NCI-H82 (cell line): ENCODE measurements at places on chromosomes 3 and 15.
A peak's percentile ranks its signal among the peaks of the same experiment; 100 is the strongest.

DNA sequence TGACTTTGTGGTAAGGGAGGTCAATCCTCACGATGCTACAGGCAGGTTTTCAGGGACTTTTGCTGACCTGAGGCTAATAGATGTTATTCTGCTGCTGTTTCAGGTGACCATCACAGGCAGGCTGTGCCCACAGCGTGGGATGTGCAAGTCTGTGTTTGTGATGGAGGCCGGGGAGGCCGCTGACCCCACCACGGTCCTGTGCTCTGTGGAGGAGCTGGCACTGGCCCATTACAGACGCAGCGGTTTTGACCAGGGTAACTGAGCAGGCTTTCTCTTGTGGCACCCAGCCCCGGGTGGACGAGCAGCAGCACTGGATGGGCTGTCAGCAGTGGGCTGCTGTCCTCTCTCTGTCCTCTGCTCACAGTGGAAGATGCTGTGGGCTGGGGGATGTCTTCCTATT is 22.0 kb downstream of the FAN1 start:
- DNase-seq, result no peak

DNA sequence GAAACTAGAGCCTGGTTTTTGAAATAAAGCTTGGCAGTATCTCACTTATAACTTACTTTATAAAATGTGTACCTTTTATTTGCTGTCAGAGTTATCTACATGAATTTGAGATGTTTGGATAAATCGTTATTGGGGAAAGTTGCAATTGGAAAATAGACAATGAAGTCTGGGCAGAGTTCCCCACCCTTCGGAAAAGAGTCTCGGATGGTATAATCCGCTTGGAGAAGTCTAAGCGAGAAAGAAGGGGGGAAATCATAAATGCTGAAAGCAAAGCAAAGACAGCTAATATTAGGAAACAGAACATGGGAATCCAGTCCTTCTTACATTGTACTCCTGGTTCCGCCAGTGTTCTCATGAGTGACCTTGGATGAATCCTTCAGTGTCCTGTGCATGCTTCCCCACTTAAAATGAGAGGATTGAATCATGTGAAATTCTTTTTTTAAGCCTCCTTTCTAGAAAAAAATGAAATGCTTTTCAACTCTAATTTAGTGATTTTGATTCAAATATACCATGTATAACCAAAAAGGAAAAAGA is 162.4 kb downstream of the ATG7 start:
- no peak for DNase-seq

DNA sequence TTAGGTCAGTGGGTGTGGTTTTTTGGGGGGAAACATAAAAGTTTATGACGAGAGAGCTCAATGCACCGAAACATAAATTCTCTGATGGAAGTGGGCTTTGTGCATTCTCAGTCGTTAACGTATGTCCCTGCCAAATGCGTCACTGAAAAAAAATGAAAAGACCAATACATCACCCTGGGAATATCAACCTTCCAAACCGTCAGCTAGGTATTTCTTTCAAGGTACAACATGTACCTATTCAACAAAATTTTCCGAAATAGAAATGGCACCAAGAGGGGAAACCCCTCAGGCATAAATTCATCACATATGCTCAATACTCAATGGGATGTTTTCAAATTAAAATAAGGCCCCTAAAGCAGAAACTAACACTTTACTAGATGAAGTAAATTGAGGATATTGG is 266.6 kb upstream of the SUCLG2 start:
- no peak for DNase-seq

GRCh38 chr15:60626669-60627068 is 147.7 kb upstream of the ICE2 start:
- DNase-seq, result no peak

- DNase-seq, result no peak
These were observed 78.5 kb upstream of the CCNL1 start for GRCh38 chr3:157238457-157238856.

- no peak for DNase-seq
These were observed 1.1 kb downstream of the THSD4 start for GRCh38 chr15:71116366-71116765.

GRCh38 chr15:67177752-67178151 is 76.7 kb downstream of the AAGAB start:
- no peak for DNase-seq

DNA sequence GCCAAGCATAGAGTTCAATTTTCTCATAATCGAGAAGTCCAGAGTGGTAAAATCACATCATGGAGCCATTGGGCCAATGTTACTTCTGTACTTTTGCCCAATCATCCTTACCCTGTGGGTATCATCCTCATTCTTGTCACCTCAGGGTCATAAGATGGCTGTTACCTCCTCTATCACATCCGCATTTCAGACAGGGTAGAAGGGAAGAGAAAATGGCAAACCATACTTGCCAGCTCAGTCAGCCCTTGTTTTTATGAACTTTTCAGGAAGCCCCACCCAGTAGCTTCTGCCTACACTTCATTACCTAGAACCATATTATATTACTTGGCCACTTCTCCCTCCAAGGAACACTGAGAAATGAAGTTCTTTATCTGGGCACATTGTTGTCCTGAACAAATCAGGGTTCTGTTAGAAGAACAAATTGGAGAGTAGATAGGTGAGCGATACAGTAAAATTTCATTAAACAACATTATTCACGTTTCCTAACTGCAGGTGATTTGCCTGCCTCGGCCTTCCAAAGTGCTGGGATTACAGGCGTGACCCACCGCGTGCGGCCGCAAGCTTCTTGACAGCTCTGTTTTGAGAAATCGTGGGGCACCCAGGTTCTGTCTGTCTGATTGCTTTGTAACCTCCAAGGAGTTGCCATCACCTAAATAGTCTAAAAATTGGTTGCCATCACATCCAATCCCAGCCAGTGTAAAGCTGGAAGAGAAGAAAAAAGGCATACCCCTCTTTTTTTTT is 34.5 kb upstream of the RPN1 start:
- DNase-seq, result no peak

DNA sequence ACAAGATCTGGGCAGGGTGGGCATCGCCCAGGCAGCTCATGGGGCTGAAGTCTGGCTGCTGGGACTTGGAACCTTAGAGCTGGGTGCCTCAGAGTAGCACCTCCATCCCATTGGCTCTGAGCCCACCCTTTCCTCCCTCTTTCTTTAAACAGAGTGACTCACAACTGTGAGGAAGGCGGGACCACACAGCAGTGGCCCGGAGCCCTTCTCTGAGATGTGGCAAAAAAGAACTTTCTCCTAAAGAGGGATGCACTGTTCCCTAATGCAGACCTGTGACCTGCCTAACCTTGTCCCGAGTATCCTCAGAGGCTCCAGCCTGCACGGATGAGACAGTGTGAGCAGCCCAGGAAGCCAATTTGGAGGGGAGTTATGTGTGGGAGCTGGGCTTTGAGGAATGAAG is 23.6 kb downstream of the PRR20G start:
- no peak for DNase-seq

GRCh38 chr15:52121896-52122295 is 9.3 kb upstream of the BCL2L10 start:
- DNase-seq, result no peak

GRCh38 chr3:46660003-46660402 is 33.5 kb downstream of the ALS2CL start:
- no peak for DNase-seq

GRCh38 chr3:60955034-60955433 is 296.2 kb downstream of the FHIT start:
- no peak for DNase-seq

- no peak for DNase-seq
These were observed 12.3 kb upstream of the EHD4 start for GRCh38 chr15:41984622-41985021.

DNA sequence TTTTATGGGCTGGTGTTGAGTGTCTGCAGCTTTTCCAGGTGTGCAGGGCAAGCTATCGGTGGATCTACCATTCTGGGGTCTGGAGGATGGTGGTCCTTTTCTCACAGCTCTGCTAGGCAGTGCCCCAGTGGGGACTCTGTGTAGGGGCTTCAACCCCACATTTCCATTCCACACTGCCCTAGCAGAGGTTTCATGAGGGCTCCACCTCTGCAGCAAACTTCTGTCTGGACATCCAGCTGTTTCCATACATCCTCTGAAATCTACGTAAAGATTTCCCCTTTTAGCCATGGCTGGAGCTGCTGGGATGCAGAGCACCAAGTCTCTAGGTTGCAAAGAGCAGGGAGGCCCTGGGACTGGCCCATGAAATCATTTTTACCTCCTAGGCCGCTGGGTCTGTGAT is 11.6 kb downstream of the RFX7 start:
- DNase-seq, result no peak

GRCh38 chr15:49148727-49149126 is 6.7 kb downstream of the COPS2 start:
- DNase-seq, result no peak

- DNase-seq, result peak; percentile 11
These were observed 833 bp upstream of the SLC22A13 start for GRCh38 chr3:38264779-38265178.

DNA sequence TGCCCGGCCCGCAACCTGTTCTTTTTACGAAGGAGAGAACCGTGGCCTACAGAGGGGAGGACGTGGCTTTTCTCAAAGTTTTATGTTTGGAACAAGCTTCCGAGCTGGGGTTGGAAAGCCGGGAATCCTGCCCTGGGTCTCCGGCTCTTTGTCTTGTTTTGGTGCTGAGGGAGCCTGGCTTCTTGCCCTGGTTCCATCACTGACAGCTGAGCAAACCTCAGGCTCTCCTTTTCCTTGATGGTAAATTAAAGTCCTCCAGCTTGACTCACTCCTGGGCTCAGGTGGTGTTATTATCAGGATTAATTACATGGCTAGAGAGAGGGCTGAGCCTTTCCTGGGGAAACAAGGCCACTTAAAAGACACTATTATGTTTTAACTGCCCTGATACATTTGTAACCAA is 289.5 kb upstream of the RGMA start:
- DNase-seq, result peak; percentile 20

GRCh38 chr3:178584722-178585380 is 48.6 kb downstream of the KCNMB2 start:
- DNase-seq, result no peak

- DNase-seq, result no peak
These were observed 189.8 kb downstream of the PLOD2 start for GRCh38 chr3:145971186-145971585.

GRCh38 chr15:61753018-61753710 is 307.1 kb downstream of the VPS13C start:
- DNase-seq, result no peak

DNA sequence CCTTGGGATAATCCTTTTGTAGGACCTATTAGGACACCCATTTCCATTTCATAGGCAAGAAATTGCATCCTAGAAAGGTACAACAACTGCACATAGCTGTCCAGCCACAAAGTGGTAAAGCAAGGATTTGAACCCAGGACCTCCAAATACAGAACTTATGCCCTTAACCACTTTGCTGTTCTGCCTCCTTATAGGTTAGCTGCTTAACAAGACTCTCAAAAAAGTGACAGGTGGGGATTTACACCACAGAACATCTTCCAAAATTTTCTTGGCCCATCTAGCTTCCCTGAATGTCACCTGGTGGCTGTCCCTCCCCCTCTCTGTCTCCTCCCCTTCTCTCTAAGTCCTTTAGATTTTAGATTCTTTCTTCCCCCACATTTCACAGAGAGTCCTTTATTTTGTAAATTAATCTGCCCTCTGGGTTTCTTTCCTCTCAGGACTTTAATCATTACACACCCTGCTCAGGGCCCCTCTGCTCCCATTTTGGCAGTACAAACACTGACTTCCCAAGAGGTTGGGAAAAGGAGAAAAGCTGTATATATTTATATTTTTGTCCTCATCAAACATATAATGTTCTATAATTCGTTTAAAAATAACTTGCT is 120.6 kb downstream of the CPNE4 start:
- no peak for DNase-seq

- DNase-seq, result no peak
These were observed 14.1 kb upstream of the RPS17 start for GRCh38 chr15:82554351-82554750.

GRCh38 chr3:10915376-10915775 is 77.2 kb upstream of the SLC6A1 start:
- peak; percentile 31 for DNase-seq
